GM12892 (cell line): ENCODE measurements at places on chromosomes 12 and 14.

DNA sequence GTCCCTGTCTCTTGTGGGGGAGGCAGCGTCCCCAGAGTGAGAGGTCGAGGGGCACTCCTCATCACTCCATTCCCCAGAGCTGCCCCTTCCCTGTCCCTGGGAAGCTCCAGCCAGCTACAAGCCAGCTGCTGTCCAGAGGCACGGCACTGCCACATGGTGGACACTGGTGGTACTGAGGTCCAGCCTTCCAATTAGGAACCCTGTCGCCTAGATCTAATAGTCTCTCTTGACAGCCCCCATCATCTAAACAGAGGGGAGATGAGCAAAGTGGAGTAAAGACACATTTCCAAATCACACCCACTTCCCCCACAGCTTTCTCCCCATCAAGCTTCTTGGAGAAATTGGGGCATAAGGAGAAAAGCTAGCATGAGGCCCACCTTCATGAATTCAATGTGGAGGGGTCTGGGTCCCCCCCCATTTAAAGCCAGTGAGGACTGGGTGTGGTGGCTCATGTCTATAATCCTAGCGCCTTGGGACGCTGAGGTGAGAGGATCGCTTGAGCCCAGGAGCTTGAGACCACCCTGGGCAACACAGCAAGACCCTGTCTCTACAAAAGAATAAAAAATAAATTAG, 2.1 kb upstream of the INHBE start:
- DNase-seq: no peak

- DNase-seq: no peak
These were observed 193.1 kb upstream of the FLRT2 start for GRCh38 chr14:85336817-85337216.

DNA sequence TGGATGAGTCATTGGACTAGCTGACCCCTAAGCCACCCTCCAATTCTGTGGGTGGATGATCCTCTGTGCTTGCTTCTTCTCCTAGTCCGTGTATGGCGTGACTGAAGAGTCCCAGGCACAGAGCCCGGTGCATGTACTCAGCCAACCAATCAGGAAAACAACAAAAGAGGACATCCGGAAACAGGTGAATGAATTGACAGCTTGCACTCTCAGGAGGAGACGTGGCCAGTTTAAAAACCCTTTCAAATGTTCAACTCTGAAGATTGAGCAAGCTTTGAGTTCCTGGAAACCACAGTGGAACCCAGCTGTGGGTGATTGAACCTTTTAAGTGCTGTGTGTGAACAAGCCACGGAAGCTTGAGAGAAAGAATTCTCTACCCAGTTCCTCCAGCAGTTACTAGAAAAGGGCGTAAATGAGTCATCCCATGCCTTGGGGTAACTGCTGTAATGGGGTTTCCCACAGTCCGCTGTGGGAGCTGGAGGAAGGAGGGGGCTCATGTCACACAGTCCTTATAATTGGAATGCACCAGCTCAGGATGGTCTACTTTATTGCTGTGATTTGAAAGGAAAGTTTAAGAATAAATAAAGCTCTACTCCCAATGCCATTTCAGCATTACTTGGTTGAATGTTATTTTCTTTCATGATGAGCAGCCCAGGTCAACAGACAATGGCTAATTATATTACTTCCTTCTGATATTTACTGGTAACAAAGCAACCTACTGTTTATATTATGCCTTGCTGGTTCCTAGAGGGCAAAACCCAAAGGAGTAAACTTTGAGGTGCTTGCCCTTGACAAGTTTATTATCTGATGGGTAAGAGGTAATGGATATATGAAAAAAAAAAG, 417.0 kb downstream of the DPF3 start:
- DNase-seq: peak; percentile 47

DNA sequence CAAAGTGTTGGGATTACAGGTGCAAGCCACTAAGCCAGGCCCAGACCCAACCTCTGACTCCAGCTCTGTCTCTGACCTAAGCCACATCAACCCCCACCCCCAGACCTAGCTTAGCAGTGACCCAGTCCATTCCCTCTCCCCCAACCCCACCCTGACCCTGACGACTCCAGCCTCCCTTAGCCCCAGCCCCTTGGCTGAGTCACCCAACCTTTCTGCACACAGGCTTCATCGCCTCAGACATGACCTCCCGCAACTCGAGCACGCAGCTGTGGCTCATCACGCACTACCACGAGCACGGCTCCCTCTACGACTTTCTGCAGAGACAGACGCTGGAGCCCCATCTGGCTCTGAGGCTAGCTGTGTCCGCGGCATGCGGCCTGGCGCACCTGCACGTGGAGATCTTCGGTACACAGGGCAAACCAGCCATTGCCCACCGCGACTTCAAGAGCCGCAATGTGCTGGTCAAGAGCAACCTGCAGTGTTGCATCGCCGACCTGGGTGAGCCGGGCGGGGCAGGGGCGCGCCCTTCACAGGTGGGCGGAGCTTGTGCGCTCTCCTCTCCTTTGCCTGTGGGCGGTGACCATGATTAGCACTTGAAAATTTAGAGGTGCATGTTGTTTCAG, 7.8 kb downstream of the ACVRL1 start:
- no peak for DNase-seq

DNA sequence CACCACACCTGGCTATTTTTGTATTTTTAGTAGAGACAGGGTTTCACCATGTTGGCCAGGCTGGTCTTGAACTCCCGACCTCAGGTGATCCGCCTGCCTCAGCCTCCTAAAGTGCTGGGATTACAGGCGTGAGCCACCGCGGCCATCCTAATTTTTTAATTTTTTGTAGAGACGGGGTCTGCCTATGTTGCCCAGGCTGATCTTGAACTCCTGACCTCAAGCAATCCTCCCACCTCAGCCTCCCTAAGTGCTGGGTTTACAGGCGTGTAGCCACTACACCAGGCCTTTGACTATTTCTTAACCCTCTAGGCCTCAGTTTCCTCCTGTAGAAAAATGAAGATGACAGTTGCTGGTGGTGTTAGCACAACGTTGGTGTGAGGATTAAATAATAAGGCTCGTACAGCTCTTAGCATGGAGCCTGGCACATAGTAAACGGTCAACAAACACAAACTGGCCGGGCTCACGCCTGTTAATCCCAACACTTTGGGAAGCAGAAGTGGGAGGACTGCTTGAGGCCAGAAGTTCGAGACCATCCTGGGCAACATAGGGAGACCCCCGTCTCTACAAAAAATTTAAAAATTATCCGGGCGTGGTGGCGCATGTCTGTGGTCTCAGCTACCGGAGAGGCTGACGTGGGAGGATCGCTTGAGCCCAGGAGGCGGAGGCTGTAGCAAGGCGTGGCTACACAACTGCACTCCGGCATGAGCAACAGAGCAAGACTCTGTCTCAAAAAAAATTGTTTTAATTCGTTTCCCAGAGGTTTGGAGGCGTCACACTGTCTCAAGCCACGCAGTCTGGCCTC, 979 bp downstream of the DDX54 start:
- no peak for DNase-seq
